ENCODE measurements at places on chromosomes 7 and 10.

- DNase-seq = no peak
These were observed 171.3 kb downstream of the TPST1 start for GRCh38 chr7:66376264-66376945.

DNA sequence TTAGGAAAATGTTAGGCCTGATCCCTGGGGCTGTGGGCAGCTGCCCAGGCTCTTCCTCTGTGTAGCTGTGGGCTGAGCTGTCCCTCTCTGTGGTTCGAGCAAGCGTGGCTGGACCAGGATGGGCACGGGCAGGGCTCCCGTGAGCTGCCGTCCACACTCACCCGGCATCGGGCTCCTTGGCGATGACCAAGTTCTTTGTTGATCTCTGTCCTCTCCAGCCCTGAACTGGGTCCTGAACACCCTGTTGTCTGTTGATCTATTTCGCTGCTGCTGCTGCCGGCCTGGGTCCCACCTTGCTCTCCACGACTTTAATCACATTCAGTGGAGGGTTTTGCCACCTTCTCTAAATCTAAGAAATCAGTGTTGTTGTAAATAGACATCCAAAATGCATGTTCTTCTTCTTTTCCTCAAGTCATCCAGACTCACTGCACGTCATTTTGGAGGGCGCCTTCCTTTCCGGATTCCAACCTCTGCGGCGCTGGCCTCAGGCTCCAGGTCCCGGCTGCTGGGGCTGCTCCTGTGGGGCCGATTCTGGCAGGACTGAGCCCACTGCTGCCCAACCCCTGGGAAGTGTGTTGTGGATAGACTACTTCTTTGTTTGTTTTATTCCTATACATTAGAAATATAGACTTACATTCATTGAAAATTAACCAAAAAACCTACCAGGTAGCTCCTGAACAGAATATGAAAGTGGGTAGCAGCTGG, 100.6 kb downstream of the DYNC2I1 start:
- DNase-seq = no peak

GRCh38 chr7:120877701-120878100, 19.8 kb upstream of the TSPAN12 start:
- no peak for DNase-seq

GRCh38 chr7:158365267-158365666, 222.4 kb downstream of the PTPRN2 start:
- DNase-seq = no peak

- no peak for DNase-seq
These were observed 197.5 kb downstream of the ARL4A start for GRCh38 chr7:12884856-12885440.

DNA sequence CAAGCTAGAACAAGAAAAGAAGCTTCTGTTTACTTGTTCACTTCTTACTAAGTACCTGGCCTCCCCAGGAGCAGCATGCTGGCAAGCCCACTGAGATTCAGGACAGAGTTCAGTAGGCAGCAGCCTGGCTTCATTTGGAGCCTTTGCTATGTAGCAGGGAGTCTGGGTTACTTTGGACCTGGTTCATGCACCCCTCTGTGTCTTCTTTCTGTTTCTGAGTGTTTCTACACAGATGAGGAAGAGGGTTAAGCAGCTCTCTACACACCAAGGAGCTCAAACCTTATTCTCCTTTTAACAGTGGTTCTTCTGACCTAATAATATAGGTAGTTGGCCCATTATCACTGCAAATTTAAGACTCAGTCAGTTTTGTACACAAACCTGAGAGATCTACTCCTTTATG, 152.9 kb downstream of the ARID5B start:
- no peak for DNase-seq

All from WERI-Rb-1 (cell line).